ENCODE measurements at places on chromosomes 12 and 14.

DNA sequence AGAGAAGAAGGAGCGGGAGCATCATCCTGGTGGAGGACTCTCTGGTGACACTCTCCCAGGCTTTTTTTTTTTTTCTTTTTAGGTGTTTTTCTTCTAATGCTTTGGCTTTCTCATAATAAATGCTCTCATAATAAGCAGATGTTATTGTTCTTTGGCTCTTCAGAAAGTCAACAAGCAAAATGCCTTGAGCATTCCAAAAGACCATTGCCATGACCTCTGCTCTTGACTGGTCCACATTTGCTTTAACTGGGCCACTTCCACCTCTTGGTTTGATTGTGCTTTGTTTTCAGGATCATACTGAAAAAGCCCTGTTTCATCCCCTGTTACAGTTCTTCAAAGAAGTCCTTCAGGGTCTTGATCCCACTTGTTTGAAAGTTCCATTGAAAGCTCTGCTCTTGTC, 36.9 kb downstream of the CRACR2A start:
- no peak for DNase-seq

DNA sequence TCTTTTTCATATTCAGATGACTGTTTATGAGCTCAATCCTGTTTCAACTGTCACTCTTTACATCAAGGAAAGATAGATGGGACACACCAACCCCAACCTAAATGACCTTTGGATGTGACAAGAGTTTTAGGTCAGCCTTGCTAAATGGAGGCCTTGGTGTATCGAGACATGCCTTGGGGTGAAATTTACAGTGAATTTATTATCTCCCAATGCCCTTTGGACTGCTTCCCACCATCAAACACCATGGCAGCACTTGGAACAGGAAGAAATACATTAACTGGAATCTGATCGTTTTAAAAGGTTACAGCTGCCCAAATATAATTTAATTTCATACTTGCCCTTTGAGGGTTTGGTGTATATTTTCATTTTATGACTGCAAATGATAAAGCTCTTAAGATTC, 327.6 kb downstream of the SOX5 start:
- DNase-seq: no peak

DNA sequence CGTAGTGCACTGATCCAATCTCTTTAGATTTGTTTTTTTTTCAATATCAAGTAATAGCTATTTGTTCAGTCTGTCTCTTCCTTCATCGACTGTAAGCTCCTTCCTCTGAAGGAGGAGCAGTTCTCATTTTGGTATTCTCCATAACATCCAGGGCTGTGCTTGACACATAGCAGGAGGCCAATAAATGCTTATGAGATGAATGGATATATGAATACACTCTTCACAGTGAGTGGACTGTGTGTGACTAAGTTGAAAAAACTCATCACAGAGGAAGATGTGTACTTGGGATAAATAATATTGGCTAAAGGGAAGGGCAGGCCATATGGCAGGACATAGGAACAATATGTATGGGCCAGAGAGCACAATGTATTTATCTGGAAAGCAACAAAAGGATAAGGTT, 205.3 kb upstream of the PRICKLE1 start:
- no peak for DNase-seq

- DNase-seq: no peak
These were observed 310.2 kb downstream of the CCDC91 start for GRCh38 chr12:28500373-28501024.

DNA sequence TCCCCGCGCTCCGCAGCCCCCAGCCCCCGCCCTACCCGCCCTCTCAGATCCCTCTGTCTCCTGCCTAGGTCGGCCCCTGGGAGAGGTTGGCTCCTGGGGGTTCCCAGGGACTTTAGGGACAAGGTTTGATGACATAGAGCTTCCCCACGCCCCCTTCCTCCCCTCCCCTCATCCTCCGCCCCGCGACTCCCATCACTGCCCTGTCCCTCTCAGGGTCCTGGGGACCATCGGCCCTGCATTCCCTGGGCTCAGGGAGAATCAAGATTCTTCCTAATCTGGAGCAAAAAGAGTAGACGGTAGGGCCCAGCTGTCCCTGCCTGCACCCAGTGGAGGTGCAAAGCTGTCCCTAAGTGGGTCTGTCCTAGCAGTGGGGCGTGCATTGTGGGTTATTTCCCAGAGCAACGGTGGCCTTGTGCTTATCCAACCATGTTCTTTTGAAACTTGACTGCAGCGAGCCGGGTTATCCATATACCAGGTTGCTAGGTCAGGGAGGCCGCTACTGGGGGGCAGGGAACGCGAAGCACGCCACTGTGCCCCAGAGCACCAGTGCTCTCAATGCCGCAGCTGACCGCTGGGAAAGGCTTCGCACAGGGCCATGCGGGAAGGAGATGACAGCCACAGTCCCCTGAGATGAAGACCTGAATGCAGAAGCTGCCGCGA, 124.4 kb upstream of the PRMT8 start:
- DNase-seq: no peak

GRCh38 chr14:56273155-56273554, 154.9 kb downstream of the PELI2 start:
- DNase-seq: no peak

DNA sequence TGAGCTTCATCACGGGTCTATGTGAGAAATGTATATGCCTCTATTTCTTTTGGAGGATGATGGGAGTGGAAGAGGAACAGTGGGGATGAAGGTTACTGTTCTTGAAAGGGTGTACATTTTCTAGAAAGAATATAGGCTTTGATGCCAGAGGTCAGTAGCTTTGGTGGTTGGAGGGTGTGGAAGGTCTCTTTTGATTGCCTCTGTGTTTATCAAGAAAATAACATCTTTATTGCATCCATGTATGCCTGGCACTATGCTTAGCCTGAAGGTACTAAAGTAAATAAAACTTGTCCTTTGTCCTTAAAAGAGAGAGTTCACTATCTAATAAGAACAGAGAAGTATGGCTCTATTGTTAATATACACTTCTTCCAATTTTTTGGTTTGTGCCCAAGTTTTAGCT, 201.8 kb downstream of the NUBPL start:
- no peak for DNase-seq

- DNase-seq: no peak
These were observed 137.9 kb upstream of the ATP2B1 start for GRCh38 chr12:89846473-89847055.

GRCh38 chr12:90245391-90245790, 536.8 kb upstream of the ATP2B1 start:
- no peak for DNase-seq

- DNase-seq: no peak
These were observed 179.3 kb upstream of the RMST start for GRCh38 chr12:97283297-97283696.

DNA sequence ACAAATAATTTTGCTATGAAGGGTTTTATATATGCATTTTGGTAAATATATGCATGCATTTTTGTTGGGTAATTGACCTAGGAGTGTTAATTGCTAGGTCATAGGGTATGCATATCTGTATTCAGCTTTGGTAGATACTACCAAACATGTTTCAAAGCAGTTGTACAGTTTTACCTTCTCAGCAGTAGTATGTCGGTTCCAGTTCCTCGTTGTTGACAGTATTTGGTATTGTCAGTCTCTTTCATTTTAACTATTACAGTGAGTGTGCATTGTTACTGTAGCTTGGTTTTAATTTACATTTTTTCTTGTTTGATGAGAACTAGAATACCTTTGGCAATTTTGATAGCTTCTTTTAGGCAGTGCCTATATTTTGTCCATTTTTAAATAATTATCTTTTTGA, 98.9 kb downstream of the ARID2 start:
- DNase-seq: no peak

GRCh38 chr12:88339966-88340365, 197.9 kb downstream of the TMTC3 start:
- DNase-seq: no peak

GRCh38 chr12:46214668-46215436, 54.0 kb downstream of the SLC38A1 start:
- peak; percentile 81 for DNase-seq

DNA sequence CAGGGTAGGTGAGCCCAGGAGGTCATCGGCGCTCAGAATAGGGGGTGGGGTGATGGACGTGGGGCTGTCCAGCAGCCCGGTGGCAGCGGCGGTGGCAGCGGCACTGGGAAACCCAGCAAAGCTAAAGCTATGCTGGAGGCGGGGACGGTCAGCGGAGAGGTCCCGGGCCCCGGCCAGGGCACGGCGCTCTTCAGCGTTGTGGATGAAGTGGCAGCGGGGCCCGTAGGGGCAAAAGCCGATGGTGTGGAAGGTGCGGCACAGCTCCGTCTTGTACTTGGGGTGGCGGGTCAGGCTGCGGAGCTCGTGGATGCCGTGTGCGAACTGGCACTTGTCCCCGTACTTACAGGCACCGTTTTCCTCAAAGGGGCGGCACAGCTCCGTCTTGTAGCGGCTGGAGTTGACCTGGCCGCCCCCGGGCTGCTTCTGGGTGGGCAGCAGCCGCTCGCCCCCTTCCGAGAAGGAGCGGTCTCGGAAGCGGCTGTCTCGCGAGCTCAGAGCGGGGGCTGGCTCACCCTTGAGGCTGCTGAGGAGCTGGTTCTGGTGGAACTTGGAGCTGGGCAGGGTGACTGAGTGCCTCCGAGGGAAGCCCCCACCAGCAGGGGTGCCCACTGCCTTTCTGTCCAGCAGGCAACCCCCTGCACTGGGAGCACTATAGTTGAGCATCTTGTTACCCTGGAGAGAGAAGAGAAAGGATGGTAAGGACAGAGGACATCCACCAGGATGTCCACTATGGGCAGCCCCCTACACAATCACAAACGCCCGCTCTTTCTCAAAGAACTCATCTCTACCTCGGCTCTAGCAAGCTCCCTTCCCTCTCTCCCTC, 2.8 kb downstream of the ZFP36L1 start:
- DNase-seq: no peak

- no peak for DNase-seq
These were observed at the start of gene LUM for GRCh38 chr12:91111366-91112325. TSS of gene LUM (minus strand) at chr12:91111494. CDS start at chr12:91108979, 2,515 bp downstream.

DNA sequence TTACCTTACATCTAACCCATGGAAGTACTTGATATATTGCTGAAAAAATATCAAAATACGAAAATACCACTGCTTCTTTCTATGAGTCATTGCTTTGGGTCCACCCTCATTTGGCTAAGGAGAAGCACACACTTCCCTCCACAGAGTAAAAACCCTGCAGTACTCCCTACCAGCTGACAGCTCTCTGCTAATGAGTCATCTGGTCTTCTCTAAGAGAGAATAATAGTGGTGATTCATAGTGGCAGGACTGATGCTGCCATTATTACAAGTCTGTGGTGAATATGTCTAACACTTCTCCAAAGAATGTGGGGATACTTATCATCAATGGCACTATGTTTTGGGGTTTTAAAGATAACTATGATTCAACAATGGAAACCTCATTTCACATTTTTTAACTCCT, 90.7 kb downstream of the PPFIA2 start:
- DNase-seq: no peak

DNA sequence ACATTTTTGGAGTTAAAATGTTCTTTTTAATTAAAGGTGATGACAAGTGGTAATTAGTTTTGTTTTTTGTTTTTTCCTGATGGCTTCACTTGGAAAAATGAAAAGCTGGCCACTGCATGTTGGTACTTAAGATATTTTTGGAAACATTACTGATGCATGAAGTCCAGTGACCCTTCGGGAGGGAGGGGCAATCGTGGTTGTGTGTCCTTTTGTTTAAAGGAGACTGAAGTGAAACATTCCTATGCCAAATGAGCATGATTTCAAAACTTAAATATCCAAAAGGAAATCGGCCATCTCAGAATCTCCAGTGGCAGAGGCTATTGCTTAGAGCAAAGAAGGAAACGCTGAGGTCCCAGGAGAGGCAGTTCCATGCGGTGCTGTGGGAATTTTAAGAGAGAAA, 20.1 kb downstream of the LTBP2 start:
- DNase-seq: no peak

DNA sequence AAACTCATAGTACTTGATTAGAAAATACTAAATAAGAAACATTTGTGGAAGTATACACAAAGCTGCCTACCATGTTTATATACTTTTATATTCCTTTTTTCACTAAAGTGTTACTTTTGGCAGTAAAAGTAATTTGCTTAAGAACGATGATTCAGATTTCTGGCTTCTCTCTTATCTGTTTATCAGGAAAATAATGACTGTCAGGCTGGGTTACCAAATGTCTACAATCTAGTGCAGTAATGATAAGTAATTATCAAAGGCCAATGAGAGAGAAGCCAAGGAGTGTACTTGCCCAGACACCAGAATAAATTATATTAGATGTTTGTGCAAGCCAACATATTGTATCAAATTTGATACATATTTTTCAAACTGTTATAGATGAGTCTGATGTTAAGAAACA, 113.4 kb downstream of the RALGAPA1 start:
- no peak for DNase-seq

GRCh38 chr14:42299692-42300091, 693.0 kb downstream of the LRFN5 start:
- no peak for DNase-seq

- DNase-seq: no peak
These were observed 777 bp downstream of the ZFP36L1 start for GRCh38 chr14:68791902-68792677.

- DNase-seq: no peak
These were observed 1.1 kb downstream of the IPO8 start for GRCh38 chr12:30694412-30695198.

GRCh38 chr12:82124711-82125380, 233.3 kb downstream of the CCDC59 start:
- DNase-seq: no peak

DNA sequence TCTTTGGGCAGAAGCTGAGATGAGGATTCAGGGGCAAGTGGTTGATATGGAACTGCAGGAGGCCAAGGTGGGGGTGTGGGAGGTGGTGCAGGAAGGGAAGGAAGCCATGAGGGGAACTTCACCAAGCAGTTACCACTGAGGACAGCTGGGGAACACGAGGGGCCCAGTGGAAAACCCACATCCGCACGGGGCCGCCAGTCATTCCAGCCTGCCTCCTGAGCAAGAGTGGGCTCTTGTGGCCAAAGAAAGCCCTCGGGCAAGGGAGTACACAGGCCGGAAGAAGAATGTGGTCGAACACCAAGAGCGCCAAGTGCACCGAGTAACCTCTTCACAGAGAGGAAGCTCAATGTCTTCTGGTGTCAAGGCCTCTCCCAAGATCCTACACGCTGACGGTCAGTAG, 252.2 kb upstream of the FOXN3 start:
- no peak for DNase-seq

GRCh38 chr12:40393026-40393425, 168.2 kb downstream of the LRRK2 start:
- DNase-seq: no peak

DNA sequence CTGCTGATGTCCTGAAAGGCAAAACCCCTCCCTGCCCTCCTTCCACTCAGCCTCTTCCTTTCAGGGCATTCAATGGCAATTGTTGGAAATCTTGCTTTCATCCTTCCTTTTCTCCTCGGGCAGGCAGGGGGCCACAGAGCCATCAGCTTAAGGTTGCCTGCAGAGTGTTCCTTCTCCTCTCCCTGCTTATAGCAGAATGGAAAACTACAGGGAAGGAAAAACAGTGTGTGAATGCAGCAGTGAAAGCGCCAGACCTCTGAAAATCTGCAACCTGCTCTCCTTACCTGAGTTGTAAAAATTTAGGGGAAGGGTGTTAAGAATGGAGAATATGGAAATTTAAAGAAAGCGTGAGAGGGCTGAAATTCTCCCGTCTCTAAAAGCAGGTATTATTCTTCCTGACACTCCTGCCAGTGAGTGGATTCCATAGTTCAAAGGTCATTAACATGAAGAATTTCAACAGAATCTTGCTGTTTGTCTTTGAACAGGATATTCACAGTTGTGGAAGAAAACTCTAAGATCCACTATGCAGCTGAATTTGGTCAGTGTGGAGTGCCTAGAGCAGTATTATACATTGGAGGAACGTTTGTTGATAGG, 348.8 kb downstream of the KCNH5 start:
- no peak for DNase-seq

GRCh38 chr12:15273896-15274295, 48.4 kb upstream of the PTPRO start:
- DNase-seq: no peak

- DNase-seq: no peak
These were observed 328.7 kb downstream of the DPF3 start for GRCh38 chr14:72565149-72565559.

Measured in effector memory CD8-positive, alpha-beta T cell (primary cell).